GOT3 (cell line): ENCODE measurements at places on chromosomes 1 and 21.

GRCh38 chr1:84300501-84300900 lies 1.0 kb upstream of the SAMD13 start:
- DNase-seq: no peak

DNA sequence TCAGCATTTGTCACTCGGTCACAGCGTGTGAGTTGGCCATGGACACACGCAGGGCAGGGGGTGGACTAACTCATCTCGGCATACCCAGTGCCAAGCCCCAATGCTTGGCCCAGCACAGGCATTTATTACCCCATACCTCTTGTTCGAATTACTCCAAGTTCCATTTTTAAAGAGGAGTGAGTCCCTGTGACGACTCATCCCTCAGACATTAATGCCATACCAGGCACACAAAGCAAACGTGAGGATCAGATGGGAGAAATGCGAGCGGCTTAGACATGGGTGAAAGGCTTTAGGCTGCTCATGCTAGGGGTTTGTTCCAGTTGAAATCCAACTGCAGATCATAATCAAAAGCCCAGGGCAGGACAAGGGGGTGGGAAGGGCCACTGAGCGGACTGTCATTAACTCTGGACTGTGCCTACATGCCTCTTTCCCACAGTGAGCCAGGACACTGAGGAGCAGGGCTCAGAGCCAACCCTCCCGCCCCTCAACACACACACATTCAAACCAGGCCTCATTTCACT lies 118.5 kb upstream of the NGF start:
- no peak for DNase-seq

DNA sequence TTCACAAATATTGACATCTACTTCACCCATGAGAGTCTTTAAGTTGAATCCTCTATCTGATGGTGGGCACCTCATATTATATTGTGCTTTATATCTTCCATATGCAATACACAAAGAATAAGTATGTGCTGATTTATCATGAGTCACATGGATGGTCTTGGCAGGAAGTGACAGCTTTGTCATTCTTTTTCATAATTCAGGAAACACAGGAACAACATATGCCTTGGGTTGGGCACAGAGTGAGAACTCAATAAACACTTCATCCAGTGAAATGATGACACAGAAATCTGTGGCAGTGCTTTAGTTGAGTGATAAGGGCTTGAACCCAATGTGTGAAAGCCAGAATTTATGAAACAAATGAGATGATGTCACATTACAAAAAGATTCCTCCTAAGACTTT lies 41.2 kb downstream of the GADD45A start:
- DNase-seq: no peak

DNA sequence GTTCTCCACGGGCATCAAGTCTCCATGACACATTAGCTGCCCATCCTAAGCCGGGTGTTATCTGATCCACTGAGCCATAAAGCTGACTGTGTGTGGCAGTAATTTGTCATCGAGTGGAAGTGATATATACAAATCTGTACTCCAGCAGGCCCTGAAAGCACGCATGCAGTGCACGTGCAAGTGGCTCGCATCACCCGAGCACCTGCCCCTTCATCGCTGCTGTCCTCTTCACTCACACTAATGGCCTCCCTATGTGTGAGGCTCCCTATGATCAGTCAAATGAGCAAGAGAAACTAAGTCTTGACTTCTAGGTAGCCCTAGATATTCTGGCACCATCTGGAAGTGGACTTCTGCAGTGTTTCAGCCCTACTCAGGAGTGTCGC lies 248.6 kb downstream of the MATN1 start:
- DNase-seq: no peak

DNA sequence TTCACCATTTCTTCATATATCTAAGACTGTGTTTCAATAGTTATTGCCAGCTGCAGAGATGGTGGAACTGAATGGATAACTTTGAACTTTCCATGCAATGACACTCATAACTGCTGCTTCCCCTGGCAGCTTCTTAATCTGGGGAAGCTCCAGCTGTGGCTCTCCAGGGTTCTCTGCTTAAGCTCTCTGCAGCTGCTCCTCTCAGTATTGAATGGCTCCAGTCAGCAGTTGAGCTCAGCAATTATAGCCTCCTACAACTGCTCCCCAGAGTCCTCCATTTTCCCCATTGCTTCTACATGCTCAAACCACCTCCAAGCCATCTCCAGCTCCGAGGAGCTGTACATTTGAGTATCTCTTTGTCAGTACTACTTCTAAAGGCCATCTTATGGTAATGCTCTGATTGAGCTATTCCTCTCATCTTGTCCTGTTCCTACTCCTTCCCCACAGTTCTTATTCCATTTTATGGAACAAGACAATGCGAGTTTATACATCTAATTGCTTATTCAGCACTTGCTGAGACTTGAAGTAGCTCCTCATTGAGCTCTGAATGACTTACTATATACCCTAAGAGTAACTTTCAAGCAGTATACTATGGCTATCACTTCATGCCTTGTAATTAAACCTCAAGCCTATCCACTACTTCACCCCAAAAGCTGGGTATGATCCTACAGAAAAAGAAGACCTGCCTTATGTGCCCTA lies 362.4 kb downstream of the NEGR1 start:
- DNase-seq: no peak

GRCh38 chr1:167489571-167490340 lies 28.6 kb downstream of the CD247 start:
- no peak for DNase-seq

DNA sequence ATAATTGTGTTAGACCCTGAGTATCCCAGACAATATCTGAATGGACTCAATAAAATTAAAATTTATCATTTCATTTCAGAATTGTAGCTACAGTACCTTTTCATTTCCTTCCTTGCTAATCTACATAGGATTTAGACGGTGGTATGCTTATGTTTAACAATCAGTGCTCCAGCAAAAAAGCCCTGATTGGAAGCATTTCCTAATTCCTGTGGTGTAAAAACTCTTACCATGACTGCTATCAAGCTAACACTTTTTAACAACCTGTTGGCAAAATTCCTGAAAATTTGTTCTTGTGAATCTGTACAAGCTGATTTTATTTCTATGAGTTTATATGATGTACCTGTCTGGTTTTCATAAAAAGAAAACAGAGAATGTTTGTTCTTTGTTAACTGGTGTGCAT lies 5.2 kb upstream of the FNBP1L start:
- no peak for DNase-seq

DNA sequence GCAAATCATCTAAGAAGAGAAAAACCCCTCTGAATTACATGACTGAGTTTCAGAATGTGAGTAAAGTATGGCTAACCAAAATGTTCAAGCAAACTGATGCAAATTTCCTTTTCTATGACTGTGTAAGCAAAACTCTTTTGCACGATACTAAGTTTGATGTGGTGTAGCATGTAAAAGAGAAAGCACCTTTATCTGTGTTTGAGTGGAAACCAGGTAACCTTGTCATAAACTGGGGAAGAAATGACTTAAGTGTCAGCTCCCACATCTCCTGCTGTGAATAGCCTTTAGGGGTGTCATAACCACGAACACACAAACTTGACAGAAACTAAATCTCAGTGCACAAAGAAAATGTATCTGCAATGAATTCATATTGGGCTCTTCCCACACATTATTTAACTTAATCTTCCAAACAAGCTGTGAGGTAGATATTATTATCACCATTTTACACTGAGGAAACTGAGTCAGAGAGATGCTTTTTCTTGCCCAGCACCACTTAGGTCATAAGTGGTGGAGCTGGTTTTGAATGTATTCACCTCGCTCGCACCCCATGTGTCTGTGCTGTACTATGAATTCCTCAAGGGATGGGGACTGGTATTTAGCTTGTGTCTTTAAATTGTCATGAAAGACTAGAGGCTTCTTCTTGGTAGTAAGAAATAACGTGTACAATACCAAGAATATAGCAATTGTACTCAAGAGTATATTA lies 32.9 kb upstream of the IL12RB2 start:
- DNase-seq: no peak

DNA sequence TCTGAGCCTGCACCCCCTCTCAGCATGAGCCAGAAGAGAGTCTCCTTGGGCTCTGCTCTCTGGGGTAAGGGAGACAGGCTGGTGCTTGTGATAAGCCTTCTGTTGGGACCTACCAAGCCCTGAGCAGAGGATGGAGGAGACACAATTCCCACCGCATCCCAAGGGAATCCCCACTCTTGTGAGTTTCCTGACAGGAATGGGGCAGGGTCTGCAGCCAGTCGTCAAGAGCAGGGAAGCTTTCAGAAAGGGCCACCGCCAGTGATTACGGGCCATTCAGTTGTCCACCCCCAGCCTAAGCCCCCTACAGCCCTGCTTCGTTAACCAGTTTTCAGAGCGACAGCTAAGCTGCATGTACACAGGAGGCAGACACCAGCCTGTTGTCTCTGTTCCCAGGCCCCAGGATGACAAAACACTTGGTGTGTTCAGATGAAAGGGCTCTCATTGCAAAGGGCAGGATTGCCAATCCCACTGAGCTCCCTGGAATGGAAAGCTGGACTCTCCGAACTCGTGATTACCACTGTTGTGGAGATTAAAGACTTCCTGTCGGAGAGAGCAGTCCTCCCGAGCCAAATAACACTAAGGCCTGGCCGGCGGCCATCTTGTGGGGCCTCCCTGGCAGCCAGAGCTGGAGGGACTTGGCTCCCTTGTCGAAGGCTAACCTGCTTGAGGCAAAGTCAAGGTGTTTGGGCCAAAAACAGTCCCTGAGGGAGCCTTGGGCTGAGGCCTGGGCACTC lies 37.4 kb upstream of the SLC30A1 start:
- no peak for DNase-seq

DNA sequence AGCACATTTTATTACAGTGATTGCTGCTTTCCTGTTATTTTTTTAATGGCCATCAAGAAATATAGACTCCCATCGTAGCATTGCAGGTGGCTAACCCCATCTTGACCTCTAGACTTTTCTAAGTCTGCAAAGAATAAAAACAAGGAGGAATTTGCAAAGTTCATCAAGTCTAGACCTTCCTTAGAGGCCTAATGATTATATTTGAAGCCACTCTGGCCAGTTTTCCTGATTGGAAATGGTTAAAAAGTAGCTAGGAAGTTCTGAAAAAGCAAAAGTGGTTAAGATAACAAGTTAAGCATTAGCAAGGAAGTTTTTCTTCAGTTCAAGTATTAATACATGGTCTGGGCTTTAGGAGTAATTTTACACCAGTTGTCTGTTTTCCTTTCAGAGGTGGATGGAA lies 16.7 kb upstream of the KCNJ15 start:
- DNase-seq: no peak

DNA sequence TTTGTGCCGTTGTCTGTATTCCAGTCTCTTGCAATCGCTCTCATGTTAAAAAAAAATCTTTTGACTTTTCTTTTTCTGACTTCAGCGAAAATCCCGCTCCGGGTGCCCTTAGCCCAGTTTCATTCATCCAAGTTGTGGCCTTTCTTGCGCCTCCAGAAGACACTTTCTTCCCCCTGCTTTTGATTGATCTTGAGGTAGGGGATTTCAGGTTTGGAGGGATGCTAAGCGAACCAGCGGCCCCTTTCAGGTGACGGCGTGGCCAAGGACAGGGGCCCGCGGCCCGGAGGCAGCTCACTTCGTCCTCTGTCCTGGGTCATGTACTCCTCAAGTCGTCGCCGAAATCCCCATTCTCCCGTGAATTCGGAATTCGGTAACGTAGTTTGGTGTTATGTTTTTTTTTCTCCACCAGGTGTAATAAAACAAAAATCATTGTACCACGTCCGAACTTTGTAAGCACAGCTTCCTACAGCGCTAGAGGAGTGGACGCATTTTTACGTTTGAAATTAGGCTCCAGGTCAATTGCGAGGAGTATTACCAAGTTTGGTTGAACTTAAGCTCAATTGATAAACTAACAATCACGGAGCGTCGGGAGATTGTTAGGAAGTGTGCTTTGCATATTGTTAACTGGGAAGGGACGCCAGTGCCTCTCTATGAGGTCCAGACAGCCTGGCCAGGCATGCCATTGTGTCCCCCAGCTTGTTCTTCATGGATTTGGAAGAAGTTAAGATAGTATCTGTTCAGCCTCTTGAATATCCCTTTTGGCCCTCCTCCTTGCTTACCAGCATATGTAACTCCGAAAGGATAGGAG lies 1.1 kb downstream of the MRPS6 start:
- DNase-seq: no peak

DNA sequence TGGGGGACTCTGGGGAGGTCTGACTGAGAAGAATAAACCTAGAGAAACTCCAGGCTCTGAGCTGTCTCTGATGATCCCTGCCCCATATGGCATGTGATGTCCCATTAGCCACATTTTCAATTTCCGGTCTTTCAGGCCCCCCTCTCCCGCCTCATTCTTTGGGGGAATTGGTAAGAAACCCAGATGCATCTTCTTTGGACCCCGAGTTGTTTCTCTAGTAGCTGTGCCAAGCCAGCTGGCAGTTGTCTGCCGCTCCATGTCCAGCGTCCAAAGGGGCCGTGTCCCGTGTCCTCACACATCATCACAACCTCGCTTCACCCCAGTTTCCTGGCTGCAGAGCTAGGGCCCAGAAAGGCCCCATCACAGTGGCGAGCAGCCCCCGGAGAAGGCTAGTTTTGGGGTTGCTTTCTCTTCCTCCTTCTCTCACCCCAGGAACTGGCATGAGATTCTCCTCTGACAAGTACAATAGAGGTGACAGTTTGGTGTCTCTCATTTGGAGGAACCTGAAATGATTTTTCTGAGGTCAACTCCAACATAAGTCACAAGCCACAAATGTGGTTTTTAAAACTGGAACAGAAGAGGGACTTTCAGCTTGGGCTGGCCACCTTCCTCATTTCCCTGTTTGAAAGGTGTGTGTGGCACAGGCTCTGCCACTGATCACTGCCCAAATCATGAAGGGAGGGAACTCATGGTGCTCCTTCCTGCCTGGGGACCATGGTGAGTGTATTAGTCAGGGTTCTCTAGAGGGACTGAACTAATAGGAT lies 6.4 kb upstream of the GPR157 start:
- DNase-seq: no peak

DNA sequence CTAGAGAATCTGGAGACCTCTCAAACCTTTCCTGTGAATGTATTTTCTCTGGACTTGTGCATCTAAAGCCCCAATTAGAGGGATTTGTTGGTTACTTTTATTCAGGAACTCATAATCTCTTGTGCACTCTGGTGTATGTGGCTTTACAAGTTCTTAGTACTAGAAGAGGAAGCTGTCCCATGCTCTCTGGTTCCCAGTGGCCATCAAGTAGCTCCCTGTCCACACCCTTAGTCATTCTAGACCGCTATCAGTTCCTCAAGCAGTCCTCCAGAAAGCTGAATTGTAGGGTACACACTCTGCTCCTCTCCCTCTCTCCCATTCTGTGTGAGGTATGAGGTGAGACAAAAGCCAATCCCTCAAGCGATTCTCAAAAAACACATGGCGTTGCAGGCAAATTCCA lies 470.3 kb downstream of the PTPRC start:
- DNase-seq: no peak

DNA sequence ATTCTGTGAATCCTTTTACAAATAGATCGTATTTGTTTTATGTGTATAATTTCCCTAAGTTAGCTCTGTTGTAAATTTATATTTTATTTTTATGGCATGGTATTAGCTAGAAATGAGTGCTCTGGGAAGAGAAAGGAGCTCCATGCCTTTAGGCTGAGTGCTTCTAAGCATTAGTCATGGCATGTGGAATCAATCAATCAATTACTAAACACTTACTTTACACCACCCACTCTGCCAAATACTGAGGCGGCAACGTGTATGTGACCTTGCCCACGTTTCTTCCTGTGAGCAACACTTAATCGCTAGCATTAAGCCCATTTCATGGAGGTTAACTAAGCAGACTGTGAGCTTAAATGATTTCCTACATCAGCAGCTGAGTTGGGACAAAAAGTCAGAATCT lies 7.2 kb upstream of the BECN2 start:
- no peak for DNase-seq
